ENCODE measurements at places on chromosomes 11 and 22.

GRCh38 chr11:46370253-46370652 lies 11.2 kb upstream of the MDK start:
- no peak for DNase-seq

GRCh38 chr11:4084406-4085125 lies 10.0 kb upstream of the RRM1 start:
- DNase-seq = no peak

DNA sequence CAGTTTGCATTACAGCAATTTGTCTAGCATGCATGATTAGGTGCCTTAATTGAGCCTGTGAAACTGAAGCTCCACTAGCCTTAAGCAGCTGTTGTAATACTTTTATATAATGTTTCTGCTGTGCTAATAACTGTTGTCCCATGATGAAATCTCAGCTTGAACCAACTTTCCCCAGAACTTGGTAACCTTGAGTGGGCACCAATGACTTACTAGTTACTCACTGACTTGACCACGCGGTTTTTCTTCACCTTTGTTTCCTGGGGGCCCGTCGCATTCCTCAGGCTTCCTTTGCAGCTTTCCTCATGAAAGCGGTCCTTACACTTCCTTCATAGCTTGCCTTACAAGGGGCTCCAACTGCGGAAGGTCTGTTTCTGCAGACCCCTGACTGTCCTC lies 11.2 kb upstream of the GLYATL1 start:
- peak; percentile 15 for DNase-seq

GRCh38 chr11:63906585-63906984 lies 10.4 kb downstream of the RCOR2 start:
- no peak for DNase-seq

GRCh38 chr11:65553301-65554001 lies 4.7 kb downstream of the LTBP3 start:
- no peak for DNase-seq

DNA sequence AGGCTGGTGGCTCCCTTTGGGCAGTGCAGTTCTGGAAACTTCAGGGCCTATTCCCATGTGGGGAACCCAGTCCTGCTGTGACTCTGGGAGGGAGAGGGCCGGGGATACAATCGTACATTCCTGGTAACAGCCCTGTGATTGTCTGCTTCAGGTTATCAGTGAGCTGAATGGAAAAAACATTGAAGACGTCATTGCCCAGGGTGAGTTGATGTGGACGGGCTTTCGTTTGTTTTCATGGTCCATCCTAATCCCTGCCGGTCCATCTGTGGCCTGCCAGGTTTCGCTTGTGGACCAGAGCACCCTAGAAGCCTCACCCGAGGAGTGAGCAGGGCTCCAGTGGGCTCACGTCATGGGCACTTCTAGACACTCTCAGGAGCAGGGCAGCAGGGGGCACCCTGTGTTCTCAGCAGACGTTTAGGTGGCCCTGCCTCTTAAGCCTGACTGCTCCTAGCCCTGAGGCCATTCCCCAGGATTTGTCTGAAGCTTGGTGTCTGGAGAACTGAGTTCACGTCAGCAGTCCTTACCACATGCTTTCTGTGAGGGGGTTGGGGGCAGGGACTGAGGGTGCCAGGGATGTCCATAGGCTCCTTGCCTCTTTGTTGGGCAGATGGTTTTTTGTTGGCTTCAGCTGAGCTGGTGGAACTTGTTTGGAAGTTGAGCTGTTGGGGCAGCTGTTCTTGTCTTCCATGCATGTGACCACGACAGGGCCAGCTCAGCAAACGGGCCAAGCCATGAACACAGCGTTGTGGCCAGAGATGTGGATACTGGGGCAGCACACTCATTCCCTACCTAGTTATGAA lies 1.9 kb downstream of the RPLP2 start:
- DNase-seq = no peak

DNA sequence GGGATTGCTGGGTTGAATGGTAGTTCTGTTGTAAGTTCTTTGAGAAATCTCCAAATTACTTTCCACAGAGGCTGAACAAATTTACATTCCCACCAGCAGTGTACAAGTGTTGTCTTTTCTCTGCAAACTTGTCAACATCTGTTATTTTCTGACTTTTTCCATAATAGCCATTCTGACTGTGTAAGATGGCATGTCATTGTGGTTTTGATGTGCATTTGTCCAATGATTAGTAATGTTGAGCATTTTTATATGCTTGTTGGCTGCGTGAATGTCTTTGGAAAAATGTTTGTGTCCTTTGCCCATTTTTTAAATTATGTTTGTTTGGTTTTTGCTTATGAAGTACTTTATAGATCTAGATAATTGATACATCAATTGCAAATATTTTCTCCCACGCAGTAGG lies 1025.0 kb downstream of the JRKL start:
- no peak for DNase-seq

GRCh38 chr11:64620381-64620971 lies 29.5 kb downstream of the SLC22A12 start:
- DNase-seq = peak; percentile 91

- no peak for DNase-seq
Measured at GRCh38 chr22:17980015-17980590, 44.3 kb downstream of the MICAL3 start.

DNA sequence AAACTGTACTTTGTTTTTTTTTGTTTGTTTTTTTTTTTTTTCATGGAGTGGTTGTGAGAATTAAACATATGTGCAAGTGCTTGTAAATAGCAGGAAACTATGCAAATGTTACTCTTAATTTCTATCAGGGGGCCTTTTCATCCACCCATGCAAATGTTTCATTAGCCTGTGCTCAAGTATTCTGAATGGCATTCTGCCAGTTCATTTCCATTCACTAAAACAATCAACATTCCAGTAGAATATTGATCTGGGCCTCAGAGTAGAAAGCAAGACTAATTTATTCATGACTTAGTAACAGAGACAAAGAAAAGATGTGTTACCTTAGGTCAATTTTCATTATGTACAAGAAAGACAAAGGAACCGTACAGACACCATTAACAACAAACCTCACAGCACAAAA lies 971.4 kb downstream of the DLG2 start:
- no peak for DNase-seq

- no peak for DNase-seq
Measured at GRCh38 chr11:17510507-17511206, 33.6 kb downstream of the USH1C start.

GRCh38 chr11:10268746-10269488 lies 25.1 kb downstream of the SBF2 start:
- DNase-seq = no peak

DNA sequence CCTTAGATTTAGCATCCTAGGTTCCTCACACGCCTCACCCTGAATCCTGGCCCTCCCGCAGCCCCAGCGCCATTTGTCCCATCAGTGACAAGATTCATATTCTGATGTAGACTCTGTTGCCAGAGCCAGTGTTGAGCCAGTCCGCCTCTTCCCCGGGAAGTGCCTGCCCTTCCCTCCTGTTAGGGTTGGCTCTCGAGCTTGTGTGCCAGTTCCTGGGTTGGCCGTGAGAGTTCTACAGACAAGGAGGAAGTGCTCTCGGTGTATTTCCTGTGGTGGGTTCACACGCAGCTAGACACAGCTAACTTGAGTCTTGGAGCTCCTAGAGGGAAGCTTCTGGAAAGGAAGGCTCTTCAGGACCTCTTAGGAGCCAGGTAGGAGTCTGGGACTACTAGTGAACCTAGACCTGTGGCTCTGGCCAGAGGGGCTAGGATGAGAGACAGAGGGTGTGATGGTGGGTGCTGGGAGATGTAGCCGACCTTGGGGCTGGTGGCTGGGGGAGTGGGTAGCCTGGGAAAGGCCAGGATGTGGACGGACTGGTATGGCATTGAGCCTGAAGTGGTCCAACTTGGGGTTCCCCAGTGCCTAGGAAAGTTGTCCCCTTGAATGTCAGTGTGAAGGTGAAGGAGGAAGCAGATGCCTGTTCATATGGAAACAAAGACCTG lies at the start of gene IL18BP:
Gene IL18BP (plus strand): TSS at position 261 of the 662 bp plus-strand sequence. CDS start 1,076 bp downstream, outside the sequence.
- no peak for DNase-seq

- peak; percentile 55 for DNase-seq
Measured at GRCh38 chr11:26193694-26194365, 138.1 kb upstream of the ANO3 start.

GRCh38 chr22:44885806-44886360 lies 123.9 kb downstream of the PHF21B start:
- no peak for DNase-seq

DNA sequence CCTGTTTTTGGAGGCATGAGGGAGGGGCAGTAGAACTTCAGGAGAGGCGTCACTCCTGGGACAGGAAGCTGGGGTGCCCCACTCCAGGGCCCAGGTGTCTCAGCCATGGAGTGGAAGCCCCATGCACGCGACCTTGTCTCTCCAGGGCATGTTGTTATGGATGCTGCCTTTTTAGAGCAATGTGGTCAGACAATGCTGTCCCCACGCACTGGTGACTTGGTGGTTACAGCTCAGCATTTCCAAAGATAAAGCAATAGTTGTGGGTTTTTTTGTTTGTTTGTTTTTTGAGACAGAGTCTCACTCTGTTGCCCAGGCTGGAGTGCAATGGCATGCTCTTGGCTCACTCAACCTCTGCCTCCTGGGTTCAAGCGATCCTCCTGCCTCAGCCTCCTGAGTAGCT lies 22.3 kb downstream of the EIF4G2 start:
- DNase-seq = no peak

DNA sequence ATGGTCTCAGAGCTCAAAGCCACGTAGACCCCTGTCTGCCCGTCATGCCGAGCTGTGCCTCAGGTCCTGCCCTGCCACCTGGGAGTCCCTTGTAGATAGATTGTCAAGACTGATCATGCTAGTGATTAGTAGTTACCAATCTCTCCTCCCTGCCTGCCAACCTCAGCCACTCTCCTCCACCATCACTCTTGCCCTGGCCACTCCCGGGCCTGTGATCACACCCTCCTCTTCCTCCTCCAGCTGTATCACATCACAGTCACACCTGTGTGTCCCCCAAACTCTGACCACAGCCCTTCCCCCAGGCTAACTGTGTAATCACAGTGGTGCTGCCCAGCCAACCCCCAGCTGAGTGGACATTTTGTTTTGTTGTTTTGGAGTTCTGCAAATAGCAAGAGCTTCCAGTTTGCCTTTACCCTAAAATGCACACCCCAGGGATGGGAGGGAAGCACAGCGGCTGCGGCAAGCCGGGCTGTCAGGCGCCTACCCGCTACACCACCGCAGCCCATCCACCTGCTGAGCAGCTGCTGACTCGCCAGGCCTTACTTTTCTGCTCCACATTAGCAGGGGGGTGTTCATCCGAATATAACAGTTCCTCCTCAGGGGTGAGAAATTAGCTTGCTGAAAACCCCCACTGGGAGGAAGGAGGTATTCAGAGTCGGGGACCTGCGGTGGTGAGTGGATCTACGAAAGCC lies 45.8 kb downstream of the LRFN4 start:
- DNase-seq = no peak

DNA sequence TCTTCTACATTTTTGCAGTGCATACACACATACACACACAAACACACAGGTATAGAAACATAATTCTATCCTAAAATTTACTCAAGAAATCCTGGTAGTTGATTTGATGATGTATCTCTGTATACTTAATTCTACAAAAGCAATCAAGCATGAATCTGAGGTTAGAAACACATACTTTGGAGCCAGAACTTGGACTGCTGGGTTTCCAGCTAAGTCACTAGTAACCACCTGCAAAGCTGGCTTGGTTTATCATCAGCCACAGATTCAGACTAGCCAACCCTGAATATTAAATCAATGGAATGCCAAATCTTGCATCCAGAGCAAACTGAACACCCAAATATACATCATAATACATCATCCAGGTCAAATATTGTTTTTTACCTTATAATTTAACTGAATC lies 24.8 kb upstream of the POU2AF2 start:
- DNase-seq = no peak

- DNase-seq = no peak
Measured at GRCh38 chr22:48496987-48497650, 1330.6 kb downstream of the BRD1 start.

- DNase-seq = no peak
Measured at GRCh38 chr11:70104419-70104818, 26.3 kb downstream of the ANO1 start.

DNA sequence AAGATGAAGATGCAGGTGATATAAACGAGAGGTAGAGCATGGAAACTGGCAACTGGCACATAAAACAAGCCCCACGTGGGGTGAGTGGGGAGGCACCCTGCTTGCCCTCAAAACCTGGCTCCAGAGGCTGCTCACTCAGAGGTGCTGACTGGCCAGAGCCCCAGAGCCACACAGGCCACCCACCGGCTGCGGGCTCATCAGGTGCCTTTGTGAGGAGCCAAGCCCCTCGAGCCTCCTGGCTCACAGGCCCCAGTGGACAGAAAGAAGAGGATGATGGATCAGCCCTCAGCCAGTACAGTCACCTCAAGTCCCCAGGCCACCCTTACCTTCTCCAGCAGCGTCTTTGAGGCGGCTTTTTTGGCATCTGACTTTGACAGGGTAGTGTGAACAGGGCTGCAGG lies 6.2 kb downstream of the CHID1 start:
- no peak for DNase-seq

DNA sequence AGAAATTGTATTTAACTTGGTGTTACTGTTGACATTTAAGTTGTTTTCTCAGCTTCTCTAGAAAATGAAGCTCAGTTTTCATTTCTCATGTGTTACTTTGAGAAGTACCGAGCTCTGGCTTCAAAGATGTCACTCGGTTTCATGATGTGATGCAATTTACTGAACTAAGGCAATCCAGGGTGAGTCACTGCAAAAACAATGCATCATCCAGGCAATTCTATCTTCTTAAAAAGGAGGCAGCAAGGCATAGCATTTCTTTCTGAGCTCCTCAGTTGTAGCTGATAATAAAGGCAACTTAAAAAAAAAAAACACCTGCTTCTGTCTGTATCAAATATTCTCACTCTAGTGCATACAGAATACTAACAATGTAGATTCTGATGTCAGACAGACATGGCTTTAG lies 91.1 kb upstream of the KCNA4 start:
- no peak for DNase-seq

GRCh38 chr22:46571642-46572250 lies 34.3 kb upstream of the CELSR1 start:
- no peak for DNase-seq

DNA sequence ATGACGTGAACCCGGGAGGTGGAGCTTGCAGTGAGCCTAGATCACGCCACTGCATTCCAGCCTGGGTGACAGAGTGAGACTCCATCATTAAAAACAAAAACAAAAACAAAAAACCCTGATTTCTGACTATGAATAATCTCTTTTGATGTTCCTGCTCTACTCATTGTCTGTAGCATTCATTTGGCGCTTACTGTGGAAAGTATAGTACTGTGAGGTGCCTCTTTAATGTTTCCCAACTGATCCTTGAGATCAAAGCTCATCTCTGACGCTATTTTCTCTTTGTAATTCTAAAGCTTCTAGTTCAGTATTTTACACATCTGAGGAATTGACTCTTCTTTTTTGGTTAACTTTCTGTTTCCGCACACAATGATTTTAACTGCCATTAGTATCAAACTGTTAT lies 60.0 kb downstream of the GRK3 start:
- DNase-seq = no peak

- DNase-seq = peak; percentile 73
Measured at GRCh38 chr22:24285245-24285644, 14.6 kb downstream of the SPECC1L start.

Data from lung (tissue), 17 donors.